Spleen (tissue), 13 donors: ENCODE measurements at places on chromosomes 4 and X.

DNA sequence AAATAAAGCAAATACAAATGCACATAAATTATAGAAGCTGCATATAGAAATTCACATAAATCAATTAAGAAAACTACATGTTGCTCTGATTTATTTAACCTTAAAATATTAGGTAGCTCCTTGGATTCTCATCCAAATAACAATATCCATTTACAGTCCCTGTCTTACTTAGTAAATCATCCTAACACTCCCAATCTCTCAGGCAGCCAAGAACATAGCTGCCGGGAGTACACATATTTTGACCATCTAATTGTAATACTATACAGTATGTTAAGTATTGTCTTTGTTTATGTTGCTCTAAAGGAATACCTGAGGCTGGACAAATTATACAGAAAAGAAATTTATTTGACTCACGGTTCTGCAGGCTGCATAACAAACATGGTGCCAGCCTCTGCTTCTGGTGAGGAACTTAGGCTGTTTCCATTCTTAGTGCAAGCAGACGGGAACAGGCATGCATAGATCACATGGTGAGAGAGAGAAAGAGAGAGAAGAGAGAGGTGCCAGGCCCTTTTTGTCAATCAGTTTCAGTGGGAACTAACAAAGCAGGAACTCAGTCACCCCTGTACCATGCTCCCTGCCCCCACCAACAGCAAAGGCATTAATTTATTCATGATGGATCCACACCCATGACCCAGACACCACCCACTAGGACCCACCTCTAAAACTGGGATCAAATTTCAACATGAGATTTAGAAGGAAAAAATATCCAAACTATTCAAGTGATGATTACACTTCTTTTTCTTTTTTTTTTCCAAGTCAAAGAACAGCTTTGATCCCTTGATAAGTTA is 614.8 kb upstream of the TECRL start:
- DNase-seq = no peak

GRCh38 chr4:77065382-77065781 is 10.4 kb downstream of the CCNI start:
- DNase-seq = no peak

DNA sequence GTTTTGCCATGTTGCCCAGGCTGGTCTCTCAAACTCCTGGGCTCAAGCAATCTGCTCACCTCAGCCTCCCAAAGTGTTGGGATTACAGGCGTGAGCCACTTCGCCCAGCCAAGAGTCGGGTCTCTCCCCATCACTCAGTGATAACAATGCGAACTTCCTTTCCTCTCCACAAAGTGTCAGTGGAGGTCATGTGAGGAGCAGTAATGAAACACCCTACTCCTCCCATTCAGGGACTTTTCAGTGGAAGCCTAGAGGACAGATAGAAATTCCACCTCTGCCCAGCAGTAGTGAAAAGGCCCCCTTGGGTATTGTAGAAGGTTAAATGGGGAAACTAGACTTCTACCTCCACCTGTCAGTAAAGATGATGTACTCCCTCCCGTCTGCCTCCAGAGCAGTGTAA is 141.9 kb upstream of the STK26 start:
- DNase-seq = no peak

DNA sequence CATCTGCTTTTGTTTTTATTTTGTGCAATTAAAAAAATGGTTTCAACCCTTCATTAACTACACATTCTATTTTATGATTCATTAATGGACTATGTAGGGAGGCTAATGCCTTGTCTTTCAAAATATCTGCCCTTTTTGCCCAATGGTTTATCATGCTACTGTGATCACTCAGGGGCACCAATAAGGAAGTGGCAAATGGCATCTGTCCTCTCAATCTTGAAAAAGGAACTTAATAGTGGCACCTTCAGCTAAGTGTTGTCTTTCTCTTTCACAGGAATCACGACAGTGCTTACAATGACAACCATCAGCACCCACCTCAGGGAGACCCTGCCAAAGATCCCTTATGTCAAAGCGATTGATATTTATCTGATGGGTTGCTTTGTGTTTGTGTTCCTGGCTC is 57.1 kb downstream of the COMMD8 start:
- DNase-seq = no peak

DNA sequence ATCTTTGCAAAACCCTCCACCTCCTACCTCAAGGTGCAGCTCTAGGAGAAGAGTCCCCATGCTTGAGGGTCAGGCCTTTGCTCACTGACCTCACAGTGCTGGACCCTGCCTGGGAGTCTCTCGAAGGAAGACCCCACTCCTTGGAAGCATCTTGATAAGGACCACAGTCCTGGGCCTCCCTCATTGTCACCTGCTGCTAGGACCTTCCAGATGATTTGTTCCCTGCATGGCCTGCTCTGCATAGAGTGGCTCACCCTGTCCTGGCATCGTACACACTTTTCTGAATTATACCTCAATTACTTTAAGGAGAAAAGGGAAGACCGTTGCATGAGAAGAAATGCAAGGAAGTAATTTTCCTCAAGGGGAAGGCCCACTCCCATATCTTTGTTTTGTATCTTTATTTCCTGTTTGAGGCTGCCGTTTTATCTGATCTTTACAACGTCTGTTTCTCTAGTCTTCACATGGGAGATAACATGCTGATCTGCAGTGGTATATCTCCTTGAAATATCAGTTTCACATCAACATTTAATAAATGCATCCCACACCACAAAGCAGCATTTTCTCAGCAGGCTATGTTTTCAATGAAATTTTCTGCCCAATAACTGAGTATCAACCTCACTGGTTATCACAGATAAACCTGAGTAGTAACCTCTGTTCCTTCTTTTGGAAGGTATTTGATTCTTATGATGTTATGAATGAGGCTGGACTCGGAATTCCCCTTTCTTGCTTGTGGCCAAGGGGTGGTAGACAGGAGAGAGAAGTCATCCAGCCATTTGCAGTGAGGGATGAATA is 15.0 kb upstream of the AKAP17A start:
- no peak for DNase-seq

DNA sequence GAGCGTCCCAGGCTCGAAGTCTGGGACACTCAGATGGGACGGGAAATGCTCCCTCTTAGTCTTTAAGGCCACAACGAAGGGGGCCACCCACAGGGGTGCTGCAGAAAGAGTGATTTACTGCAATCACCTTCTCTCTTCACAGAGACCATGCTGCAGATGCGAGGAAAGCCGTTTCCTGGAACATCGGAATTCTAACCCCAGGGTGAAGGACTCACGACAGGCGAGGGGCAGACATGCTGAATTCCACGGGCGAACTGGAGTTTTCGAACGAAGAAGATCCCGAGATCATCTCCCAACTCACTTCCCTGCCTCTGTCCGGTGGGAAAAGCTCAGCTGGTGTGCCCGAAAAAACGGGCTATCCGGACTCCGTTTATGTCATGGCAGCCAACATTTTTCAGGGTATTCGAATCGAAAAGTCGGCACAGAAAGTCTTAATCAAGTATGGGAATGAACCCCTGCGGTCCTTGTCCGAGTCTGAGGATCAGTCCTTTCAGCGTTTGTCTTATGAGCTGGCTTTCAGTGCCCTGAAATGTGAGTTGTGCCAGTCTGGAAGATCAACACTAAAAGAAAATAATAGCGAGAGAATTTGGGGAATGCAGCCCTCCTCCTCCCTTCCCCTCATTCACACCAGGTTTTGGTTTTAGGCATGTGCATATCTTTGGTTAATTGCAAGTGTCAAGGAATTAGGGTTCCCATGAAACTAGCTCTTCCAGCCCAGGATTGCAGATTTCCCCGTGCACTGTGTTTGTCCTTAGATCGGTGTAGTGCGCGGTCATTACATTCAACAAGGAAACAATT is 905 bp downstream of the NSUN7 start:
- DNase-seq = no peak

GRCh38 chr4:151690876-151691275 is 69.9 kb downstream of the GATB start:
- DNase-seq = no peak

GRCh38 chrX:130079824-130080406 is 30.4 kb downstream of the ELF4 start:
- no peak for DNase-seq

DNA sequence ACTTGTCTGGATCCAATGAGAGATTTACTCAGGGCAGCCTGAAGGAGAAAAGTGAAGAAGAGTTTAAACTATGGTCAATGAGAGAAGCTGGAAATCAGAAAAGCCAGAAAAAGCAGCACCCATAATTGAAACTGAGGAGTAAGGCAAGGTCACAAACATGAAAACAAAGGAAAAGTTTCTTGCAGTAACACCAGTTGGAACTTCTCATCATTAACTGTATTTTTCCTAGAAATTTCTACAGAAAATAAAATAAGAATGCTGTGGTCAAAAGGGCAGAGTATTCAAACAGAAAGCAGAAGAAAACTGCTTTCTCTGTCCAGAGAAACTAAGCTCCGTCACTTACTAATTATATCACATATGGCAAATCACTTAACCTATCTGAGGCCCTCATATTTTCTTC is 102.2 kb downstream of the OR13H1 start:
- DNase-seq = no peak

GRCh38 chr4:119149110-119149509 is 13.5 kb downstream of the MYOZ2 start:
- DNase-seq = no peak

DNA sequence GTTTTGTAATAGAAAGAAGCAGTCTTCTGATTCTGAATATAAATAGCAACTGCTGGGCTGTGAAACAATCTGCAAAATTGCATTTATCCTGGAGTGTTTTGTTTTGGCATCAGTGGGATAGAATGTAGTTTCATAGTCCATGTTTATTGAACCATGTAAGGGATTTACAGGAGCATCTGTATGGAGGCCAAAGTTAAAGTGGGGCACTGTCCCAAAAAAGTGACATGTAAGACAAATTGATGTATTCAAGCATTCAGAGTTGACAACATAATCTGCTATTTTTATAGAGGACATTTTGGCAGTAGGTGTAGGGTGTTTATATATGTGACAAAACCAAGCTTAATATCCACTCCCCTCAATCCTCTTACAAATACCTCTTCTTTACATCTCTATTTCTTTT is 200.5 kb upstream of the ANK2 start:
- DNase-seq = no peak

- DNase-seq = no peak
Observed at GRCh38 chr4:32929796-32930699, 2209.9 kb downstream of the PCDH7 start.

DNA sequence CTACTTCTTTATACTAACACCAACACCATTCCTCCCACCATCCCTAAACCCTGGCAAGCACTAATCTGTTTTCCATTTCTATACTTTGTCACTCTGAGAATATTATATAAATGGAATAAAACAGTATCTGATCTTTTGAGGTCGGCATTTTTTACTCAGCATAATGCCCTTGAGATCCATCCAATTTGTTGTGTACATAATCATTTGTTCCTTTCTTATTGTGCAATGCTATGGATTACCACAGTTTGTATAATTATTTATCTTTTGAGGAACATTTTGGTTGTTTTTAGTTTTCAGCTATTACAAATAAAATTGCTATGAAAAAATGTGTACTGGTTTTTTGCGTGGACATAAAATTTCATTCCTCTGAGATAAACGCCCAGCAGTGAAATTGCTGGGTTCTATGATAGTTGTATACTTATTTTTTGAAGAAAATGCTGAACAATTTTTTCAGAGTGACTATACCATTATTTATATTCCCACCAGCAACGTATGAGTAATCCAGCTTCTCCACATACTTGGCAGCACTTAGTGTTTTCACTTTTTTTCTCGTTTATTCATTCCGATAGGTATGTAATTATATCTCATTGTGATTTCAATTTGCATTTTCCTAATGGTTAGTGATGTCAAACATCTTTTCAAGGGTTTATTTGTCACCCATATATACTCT is 154.3 kb upstream of the DCAF8L1 start:
- DNase-seq = no peak

DNA sequence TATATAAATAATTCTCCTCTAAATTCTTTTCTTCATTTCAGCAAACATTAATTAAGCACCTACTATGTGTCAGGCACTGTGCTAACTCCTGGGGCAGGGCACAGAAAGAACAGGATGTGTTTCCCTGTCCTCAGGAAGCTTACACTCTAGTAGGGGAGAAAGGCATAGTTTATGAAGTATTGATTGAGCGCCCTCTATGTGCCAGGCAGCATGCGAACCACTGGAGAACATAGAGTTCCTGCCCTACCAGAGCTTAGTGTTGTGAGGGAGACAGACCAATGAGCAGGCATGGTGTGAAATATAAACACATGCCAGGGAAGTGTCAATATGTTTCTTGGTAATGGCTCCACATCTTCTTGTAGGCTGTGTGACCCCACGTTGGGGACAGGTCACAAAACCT is 3.7 kb downstream of the ADGRG4 start:
- DNase-seq = no peak

DNA sequence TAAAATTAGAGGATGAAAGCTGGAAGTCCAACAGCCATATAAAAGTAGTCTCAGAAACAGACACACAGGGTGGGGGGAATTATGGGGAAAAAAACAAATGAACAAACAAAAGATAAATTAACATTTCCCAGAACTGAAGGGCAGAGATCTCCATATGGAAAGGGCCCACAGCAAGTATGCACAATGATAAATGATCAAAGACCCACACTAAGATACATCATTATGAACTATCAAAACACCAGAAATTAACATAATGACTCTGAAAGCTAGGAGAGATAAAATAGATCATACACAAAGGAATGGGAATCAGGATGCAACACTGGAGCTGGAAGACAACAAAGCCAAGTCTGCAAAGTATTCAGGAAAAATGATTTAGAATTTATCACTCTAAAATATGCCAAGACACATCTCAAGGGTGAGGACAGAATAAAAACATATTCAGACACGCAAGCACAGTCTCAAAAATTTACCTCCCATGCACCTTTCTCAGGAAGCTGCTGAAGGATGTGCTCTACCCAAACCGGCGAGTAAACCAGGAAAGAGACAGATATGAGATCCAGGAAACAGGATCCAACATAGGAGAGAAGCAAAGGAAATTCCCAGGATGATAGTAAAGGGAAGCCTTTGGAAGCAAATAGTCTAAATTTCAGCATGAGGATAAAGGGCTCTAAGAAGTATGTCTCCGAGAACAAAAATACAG is 30.7 kb upstream of the KCNE5 start:
- DNase-seq = no peak

DNA sequence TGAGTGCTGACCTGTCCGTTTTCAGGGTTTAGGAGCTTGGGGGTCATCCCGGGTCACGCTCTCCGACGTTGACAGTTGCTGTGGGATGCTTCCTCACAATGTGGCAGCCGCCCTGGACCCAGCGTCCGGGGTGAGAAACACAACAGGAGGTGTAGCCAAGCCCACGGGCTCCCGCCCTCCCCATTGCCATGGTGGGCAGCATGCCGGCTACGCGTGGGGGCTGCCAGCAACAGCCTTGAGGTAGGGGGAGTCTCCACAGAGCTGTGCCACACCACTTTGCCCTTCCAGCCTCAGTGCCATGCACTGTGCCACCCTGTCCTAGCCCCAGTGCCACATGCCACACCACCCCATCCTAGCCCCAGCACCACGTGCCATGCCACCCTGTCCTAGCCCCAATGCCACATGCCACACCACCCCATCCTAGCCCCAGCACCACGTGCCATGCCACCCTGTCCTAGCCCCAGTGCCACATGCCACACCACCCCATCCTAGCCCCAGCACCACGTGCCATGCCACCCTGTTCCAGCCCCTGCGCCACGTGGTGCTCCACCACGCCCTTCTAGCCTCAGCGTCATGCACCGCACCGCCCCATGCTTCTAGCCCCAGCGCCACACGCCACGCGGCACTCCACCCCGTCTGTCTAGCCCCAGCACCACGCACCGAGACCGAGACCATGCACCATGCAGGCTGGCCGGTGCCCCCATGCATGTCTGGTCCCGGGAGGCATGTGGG is 8.5 kb upstream of the HGFAC start:
- no peak for DNase-seq
